ENCODE measurements at places on chromosomes 5 and 9.

- DNase-seq = no peak
These were observed 171.3 kb downstream of the SLC28A3 start for GRCh38 chr9:84169240-84169639.

GRCh38 chr5:59143926-59144333, 561.1 kb downstream of the RAB3C start:
- no peak for DNase-seq

DNA sequence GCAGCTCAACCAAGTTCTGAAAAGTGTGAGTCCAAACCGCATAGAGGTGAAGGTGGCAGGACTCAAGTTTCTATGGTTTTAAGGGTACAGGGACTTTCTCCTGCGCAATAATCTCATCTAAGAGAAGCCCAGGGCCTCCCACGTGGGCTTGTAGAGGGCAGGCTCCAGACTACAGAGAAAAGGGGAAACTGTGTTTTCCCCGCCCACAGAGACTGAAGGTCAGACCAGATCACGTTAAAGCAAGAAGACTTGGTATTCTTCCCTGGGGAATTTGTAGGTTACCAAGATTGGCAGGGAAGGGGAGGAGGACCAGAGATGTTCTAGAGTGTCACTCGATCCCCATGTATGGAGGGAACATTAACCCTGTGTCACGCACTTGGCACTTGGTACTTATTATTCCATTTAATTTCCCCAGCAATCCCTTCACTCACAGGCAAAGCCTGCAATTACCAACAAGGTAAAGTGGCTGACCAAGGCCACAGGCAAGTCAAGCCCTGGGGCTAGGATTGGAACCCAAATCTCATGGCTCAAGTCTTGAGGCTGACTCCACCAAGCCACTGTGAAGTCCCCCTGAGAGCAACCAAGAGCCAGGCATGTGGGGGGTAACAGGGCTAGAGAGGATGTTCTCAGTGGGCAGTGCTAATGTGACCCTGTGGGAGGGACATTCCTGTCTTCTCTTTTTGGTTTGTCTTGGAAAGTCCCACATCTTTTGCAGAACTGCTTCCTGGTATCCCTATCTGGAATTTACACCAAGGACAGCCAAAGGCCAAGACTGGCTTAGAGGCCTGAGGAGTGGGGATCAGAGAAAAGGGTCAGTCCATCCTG, 18.3 kb upstream of the NEK6 start:
- no peak for DNase-seq

DNA sequence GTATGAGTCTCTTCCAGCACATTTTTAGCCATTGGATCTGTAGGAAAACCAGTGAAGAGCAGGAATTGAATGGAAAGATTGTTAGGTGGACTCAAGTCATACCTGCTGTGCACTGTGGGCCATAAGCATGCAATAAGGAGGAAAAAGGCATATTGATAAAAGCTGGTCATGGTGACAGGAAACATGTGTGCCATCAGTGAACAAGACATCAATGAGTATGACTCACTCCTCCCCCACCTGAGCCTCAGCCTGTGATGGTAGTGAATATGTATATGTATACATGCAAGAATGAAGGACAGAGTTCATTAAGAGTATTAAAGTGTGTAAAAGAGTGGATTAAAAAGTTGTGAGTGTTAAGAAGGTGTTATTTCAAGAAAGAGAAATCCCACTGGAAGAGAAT, 164.5 kb downstream of the TMEM38B start:
- no peak for DNase-seq

GRCh38 chr5:4572311-4573100, 567.6 kb upstream of the ADAMTS16 start:
- no peak for DNase-seq

DNA sequence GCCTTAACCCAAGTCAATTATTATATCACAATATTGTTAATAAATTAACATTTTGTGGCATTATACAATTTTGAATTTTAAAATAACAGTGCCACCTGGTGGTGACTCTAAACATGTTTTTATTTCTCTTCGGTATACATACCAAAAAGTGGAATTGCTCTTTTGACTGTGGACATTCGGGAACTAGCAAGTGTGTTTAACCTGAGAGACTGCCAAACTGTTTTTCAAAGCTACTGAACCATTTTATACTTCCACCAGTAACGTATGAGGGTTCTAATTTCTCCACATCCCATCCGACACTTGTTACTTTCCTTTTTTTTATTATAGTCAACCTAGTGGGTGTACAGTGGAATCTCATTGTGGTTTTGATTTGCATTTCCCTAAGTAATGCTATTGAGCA, 18.3 kb upstream of the HSDL2 start:
- no peak for DNase-seq

- no peak for DNase-seq
These were observed 328.0 kb downstream of the PDE4D start for GRCh38 chr5:59565551-59565950.

- no peak for DNase-seq
These were observed 71.0 kb upstream of the ANGPTL2 start for GRCh38 chr9:127193483-127193882.

GRCh38 chr5:5882706-5883105, 460.2 kb downstream of the ICE1 start:
- no peak for DNase-seq

GRCh38 chr9:77283991-77284390, 106.7 kb downstream of the VPS13A start:
- no peak for DNase-seq

GRCh38 chr5:65150599-65151304, 331.0 kb downstream of the ADAMTS6 start:
- DNase-seq = no peak

GRCh38 chr5:34916518-34916917, 1.0 kb downstream of the BRIX1 start:
- no peak for DNase-seq

- DNase-seq = no peak
These were observed 29.5 kb downstream of the AFAP1L1 start for GRCh38 chr5:149301049-149301743.

- no peak for DNase-seq
These were observed 266.1 kb downstream of the EDIL3 start for GRCh38 chr5:84118551-84118950.
